Activated T-helper 1 cell treated with anti-CD3 and anti-CD28 coated beads, Interleukin-2, amount 50 U/mL, for 16 hours (primary cell): ENCODE measurements at places on chromosomes 1 and 21.

DNA sequence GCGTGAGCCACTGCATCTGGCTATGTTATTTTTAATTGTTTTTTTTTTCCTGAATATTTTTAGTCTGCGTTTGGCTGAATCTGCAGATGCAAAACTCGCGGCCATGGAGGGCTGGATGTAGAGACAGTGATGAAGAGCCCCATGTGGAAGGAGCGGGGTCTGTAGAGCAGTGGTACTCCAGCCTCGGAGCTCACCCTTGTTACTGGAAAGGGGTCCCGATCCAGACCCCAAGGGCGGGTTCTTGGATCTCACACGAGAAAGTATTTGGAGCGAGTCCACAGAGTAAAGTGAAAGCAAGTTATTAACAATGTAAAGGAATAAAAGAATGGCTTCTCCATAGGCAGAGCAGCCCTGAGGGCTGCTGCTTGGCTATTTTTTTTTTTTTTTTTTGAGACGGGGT is 2.7 kb downstream of the TRPM2 start:
- DNase-seq: no peak

DNA sequence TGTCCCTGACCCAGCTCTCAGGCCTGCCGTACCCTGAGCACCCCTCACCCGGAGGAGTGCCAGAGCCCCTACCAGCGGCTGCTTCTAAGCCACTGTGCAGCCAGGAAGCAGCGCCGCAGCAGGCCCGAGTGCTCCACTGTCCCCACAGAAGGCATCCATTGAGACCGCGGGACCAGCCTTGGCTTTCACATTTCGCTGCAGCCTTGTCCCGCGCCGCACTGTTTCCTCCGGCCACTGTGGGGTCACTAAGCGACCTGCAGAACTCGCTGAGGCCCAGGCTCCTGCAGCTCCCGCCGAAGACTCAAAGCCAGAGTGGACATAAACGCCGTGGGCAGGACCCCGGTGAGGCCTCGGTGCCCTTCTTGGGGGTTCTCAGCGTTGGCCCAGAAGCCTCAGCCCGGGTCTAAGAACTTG is 3.0 kb downstream of the ALX3 start:
- DNase-seq: no peak

DNA sequence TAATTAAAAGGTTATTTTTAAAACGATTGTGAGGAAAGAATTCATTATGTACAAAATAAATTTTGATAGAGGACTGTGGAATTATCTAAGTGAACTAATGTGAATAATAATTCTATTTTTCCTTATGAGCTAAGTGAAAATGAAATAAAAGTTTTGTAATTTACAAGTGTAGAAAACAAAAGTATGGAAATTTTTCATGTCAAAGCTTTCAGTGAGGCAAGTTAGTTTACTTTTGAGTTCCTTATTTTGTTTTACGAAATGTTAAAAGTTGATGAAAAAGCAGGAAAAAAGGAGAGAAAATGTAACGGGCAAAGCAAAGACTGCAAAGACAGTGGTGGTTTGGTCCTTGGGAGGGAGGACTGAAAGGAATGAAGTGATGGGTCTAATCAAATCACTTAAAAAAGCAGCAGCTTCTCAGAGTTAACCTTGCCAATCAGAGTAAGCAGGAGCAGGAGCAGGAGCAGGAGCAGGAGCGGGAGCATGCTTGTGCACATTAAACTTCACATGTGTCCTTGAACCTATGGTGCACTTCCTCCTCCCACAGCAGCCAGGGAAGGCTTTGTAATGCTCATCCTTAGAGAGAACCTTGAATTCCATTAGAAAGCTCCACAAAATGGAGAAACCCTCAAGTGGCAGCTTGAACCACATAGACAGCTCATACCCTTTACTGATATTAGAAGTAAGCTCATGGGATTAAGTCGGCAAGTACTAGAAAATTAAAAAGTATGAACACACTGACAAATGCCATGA is 133.4 kb downstream of the LHX4 start:
- DNase-seq: no peak

GRCh38 chr1:185574139-185574875 is 159.9 kb upstream of the HMCN1 start:
- no peak for DNase-seq

DNA sequence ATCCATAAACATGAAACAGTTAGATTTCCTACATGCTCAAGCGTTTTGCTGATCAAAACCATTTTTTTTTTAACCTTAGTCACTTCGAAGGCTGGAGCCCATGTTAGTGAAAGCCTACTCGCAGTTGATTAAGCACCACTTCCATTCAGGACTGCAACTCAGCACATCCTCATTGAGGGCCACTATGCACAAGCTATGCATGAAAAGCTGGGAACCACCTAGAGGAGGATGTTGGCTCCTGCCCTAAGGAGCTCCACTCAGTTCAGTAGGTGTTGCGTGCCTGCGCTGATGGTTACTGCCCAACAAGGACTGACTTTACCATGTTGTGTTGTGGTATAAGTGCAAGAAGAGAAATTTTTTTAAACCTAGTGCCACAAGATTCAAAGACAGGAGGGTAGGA is 181.4 kb upstream of the L1TD1 start:
- DNase-seq: no peak

DNA sequence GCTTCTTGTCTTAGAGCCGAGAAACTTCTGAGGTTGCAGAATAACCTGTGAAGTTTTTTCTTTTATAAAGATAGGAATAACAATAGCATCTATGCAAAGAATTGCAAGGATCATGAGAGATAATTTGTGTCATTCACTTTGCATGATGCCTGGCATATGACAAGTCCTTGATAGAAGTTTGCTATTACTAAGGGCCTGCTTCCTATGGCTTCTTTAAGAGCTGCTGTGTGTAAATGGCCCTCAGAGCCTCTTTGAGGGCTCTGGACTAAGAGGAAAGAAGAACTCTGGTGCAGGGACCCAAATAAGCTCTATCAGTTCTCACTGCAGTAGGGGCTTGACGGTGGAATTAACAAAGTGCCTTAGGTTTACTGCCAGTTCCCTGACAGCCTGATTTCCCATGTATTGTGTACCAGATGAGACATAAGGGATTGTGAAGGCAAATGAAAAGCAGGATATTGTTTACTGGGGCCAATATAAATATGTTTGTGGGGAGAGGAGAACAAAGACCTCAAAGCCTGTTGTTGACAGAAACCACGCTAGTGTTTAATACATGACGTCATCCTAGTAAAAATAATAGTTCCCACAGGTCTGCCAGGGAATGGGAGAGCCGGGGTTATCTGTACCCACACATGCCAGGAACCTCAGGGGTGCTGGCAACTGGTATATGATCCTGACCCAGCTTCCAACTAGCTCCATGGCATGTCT is 131.2 kb upstream of the UBE2U start:
- no peak for DNase-seq
